ENCODE measurements at places on chromosomes 13 and 19.
A peak's percentile ranks its signal among the peaks of the same experiment; 100 is the strongest.

GRCh38 chr19:44618640-44619357 is 5.4 kb downstream of the IGSF23 start:
- DNase-seq = no peak

DNA sequence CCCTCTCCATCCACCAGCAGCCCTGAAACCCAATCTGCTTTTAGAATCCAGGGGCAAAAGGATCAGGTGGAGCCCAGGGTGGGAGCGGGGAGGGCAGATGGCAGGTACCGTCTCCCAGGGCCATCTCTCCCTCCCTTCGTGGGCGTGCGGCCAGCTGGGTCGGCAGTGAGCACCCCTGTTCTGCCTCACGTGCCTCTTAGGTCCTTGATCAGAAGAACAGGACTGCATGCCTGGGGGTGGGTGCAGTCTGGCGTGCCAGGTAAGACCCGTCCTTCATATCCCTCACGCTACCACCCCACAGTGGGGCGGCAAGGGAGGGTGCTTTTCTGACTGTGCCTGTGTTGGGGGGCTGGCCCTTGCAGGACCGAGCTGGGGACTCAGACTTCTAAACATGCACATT is 2.0 kb downstream of the SLC8A2 start:
- peak; percentile 18 for DNase-seq

GRCh38 chr13:73865027-73865426 is 269.2 kb downstream of the KLF12 start:
- no peak for DNase-seq

DNA sequence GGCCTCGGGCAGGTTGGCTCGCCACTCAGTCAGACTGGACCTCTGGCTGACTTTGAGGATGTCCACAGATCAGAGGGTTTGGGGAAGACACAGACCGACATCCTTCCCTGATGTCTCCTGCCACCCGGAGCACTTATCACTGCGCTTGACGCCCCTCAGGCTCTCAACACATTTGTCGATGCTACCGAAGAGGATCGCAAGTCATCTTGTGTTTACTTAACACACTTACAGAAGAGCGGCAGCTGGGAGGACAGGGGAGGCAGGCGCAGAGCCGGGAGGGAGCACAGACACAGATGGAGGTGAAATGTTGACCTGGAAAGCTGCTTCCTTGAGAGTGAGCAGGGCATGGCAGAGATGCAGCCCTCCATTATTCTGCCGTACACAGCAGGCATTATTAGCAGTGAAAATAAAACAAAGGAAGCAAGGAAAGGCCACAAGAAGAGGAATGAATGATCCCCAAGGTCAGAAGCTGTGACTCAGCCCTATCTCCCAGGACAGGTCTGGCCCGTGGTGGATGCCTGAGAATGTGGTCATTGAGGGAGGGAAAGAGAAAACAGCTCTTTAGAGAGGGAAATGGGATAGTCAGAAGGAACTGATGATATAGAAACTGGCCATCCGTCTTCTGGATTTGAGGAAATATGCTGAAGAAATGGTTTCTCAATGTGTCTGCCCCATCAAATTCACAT is 549.5 kb upstream of the ARGLU1 start:
- DNase-seq = no peak

GRCh38 chr13:99063952-99064351 is 86.1 kb upstream of the DOCK9 start:
- no peak for DNase-seq

- DNase-seq = no peak
These were observed 16.8 kb upstream of the COMP start for GRCh38 chr19:18807861-18808331.
